CD4-positive, alpha-beta T cell treated with Interleukin-15 for 1 hour (primary cell): ENCODE measurements at places on chromosomes 5 and 9.

- no peak for DNase-seq
These were observed 30.9 kb upstream of the NXNL2 start for GRCh38 chr9:88503845-88504764.

DNA sequence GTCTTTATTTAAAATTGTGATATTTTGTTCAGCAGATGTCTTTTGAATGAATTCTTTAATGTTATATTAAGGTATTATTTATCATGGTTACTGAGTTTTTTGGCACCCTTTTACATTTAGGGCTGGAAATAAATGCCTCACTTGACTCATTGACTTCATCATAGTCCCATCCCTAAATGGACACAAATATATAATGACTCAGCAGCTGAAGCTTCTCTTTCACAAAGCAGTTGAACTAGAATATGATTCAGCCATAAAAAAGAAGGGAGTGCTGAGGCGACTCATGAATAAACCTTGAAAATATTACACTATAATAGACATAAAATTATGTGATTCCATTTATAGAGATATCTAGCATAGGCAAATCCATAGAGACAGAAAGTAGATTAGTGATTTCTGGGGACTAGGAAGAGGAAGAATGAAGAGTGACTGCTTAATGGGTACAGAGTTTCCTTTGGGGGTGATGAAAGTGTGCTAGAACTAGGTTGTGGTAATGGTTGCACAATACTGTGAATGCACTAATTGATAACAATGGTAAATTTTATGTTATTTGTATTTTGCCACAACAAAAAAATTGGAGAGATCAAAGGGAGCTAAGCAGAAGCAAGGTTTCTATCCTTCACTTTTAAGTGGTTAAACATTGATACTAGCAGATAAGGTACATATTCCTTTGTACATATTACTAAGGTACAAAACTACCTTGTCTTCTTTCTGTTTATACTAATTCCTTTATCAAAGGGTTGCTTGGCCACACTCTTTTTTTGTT, 449.6 kb downstream of the NTRK2 start:
- DNase-seq, result no peak

GRCh38 chr5:175418251-175418650, 25.7 kb downstream of the DRD1 start:
- no peak for DNase-seq

DNA sequence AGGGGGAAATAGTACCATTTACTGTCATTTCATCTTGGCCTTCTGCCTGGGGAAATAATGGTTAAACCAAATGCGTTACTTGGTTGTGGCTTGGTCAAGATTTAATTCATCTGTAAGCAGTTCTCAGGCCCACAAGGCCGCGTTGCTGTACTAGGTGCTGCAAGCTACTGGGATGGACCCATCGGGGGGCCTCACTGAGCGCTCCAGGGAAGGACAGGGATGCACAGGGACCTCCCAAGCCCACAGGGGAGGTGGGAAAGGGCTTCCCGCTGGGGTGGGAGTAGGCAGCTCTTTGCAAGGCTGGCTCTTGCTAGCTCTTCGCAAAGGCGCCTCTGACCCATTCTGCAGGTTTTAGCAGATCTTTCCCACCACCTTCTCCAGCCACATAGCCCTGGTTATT, 8.0 kb downstream of the GFPT2 start:
- no peak for DNase-seq

GRCh38 chr5:42982107-42982622, 58.0 kb downstream of the ANXA2R start:
- DNase-seq, result no peak

DNA sequence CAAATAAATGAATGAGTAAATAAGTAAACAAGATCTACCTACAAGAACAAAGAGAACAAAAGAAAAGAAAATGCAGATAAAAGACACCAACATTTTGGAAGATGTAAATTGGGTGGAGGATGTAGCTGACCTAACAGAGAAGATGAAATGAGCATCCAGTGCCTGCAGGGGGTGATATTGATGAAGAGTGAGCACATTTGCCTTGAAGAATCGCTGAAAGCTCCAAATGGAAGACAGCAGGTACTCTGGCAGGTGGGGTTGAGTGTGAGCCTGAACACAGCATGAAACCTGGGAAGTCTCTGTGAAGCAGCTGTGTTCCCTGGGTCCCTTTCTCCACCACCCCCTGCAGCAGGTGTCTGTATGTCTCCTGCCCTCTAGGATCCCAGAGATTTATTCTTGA, 125.6 kb downstream of the NXNL2 start:
- DNase-seq, result no peak

GRCh38 chr5:14082523-14082922, 60.6 kb upstream of the TRIO start:
- no peak for DNase-seq

- no peak for DNase-seq
These were observed 69.7 kb upstream of the NEURL1B start for GRCh38 chr5:172571413-172571812.
